Astrocyte (in vitro differentiated cells and primary cell): ENCODE measurements at places on chromosomes 7 and 10.
A peak's percentile ranks its signal among the peaks of the same experiment; 100 is the strongest.

- DNase-seq: peak; percentile 41
These were observed 271.7 kb downstream of the TCF7L2 start for GRCh38 chr10:113221756-113222168.

DNA sequence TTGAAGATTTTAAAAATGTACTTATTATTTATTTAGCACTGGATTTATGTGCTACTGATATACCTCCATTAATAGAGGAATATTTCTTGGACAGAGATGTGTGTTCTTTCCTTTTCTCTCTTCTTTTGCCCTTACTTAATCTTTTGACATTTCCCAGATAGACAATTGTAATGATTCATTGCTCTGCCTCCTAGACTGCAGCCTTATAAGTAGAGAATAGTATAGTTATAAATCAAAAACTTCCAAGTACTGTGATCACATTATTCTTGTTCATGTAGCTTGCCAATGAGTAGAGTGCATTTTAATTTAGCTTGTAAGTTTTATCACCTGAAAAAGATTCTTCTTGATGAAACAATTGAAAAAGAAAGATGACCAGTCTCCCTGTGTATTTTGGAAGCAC, 47.6 kb downstream of the CASD1 start:
- no peak for DNase-seq

- peak; percentile 52 for DNase-seq
These were observed 1.8 kb downstream of the TNRC18 start for GRCh38 chr7:5421714-5422395.

DNA sequence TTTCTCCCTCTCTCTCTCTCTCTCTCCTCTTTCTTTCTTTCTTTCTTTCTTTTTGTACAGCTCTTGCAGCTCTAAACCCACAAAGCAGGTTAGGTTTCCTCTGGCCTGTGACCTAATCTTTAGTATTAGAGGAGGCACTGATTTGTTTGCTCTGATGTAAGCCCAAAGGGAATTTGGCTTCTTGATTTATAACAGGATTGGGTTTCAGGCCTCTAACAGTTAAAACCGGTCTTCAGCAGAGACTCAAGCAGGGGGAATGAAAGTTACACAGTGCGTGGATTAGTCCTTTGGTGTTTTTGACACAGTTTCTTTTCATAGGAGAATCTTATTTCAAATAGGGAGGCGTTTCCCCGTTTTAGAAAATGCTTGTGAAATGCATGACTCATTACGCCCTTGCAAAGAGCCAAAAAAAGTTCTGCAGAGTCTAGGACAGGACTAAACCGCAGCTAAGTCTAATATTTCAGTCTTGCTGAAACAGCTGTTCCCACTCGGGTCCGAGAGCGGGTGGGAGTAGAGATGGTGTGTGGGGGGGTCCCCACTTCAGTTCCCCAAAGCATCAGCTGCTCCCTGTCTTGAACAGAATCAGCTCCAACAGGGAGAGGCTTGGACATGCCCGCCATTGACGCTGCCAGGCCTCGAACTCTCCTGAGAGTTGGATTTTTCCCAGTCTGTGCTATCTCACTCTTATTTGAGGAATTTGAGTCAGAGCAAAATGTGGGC, 296.5 kb upstream of the PITRM1 start:
- peak; percentile 96 for DNase-seq

DNA sequence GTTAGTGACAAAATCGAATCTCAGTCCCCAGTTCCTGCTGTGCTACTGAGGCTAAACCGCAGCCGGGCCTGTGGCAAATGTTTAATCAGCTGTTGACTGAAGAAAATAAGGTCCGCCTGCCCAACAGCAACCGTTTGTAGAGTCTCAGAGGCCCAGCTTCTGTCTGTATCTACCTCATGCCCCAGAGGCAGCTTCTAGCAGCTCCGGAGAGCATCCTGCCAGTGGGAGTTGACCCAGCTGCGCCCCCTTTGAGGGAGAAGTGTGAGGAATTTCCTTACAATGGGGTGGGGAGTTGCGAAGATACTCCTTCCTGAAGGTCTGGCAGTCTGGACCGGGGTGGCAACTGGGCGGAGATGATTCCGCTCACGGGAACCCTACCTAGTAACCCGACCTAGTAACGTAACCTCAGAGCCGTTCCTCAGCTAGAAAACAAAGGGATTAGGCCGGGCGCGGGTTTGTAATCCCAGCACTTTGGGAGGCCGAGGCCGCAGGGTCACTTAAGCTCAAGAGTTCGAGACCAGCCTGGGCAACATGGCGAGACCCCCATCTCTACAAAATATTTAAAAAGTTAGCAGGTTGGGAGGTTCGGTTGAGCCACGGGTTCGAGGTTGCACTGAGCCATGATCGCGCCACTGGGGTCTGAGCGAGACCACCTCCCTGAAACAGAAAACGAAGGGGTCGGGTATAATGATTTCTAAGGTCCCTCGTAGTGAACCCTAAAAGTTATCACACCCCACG, 846 bp upstream of the ZNF775 start:
- peak; percentile 73 for DNase-seq

DNA sequence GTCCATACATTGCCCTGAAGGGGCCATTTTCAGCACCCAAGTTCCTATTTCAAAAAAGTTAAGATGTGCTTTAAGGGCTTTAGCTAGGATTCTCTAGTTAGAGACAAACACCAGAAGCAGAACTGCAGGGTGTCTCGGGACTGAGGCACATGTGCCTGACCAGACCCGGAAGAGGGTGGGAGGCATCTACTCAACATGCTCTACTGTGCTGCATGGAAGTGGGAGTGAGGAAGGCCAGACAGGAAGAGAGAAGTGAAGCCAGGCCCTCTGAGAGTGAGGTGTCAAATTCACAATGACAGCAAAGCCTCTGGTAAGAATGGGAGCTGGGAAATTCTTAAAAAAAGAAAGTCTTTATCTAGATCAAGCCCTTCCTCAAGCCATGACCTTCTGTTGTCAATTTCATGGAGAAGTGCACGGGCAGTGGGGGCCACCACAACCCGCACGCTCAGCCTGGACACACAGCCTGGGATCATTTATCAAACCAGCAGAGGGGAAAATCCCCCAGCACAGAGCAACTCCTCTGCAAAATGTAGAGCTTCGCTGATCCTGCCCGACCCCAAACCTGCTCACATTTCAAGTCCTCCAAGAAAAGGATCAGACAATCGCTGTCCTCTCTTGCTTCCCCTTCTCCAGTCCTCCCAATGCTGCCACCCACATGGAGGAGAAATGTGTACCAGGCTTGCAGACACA, 38.7 kb downstream of the PLXNA4 start:
- DNase-seq: no peak

DNA sequence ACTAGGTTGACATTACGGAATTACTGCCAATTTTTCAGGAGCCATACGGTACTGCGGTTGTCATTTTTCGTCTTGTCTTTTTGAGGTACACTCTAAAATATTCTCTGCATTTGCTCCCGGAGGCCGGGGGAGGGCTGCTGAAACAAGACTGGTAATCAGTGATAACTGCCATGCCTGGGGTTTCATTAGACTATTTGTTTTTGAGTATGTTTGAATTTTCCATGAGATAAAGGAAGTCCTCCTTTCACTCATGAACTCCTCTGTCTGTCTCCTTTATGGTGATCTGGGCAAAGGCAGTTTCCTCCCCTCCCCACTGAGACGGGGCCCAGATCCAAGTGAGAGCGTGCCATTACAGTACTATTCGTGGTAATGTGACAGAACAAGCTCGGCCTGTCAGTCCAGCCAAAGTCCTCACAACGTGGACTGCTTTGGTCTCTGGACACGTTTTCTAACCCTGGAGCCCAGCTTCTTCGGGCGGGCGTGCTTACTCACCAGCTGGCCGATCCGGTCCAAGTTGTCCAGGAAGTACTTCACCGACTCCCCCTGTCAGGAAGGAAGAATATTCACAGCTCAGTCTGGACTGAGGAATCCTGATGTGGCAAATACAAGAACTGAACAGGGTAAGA, 45.1 kb downstream of the AMZ1 start:
- DNase-seq: peak; percentile 65

DNA sequence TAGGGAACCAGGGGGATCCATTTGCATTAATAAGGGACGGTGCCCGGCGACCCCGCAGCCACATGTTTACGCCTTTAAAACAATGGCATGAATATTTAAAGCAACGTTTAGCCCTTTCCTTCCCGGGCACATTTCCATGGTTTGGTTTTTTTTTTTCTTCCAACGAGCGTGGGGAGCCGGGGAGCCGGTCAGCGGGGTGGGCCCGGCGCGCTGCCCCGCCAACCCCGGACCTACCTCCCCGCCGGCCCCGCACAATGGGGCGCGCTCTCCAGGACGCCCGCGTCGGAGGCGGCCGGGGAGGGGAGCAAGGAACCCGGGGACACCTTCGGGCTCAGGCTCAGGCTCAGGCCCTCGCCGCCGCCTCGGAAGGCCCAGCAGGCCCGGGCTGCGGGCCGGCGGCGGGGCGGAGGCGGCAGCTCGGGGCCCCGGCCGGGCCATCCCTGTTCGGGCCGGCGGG, 1.0 kb downstream of the SEPHS1 start:
- DNase-seq: no peak

- no peak for DNase-seq
These were observed 316.0 kb downstream of the GFRA1 start for GRCh38 chr10:115957012-115957399.

GRCh38 chr7:50664461-50664922, 99.3 kb upstream of the DDC start:
- DNase-seq: peak; percentile 85

DNA sequence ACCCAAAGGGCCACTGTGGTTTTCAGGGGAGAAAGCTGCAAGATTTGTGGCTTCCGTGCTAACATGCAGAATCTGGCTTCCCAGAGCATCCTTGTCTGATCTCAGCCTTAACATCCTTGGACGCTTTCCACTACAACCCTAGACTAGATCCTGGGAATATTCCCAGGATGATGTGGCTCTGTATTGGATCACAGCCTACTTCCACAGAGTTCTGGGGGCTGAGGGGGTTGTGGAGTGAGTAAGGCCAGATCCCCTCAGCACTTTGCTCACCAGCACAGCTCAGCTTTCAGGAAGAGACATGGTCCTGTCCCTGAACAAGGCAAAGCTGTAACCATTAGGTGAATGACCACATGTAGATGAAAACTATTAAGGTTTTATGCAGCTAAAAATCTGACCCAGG, 241.3 kb upstream of the MYO3A start:
- DNase-seq: no peak

GRCh38 chr10:100291356-100291755, 4.9 kb upstream of the BLOC1S2 start:
- DNase-seq: no peak

- DNase-seq: no peak
These were observed 170.5 kb downstream of the C1GALT1 start for GRCh38 chr7:7352845-7353244.

- DNase-seq: no peak
These were observed 130.5 kb upstream of the UNC5B start for GRCh38 chr10:71081912-71082311.

DNA sequence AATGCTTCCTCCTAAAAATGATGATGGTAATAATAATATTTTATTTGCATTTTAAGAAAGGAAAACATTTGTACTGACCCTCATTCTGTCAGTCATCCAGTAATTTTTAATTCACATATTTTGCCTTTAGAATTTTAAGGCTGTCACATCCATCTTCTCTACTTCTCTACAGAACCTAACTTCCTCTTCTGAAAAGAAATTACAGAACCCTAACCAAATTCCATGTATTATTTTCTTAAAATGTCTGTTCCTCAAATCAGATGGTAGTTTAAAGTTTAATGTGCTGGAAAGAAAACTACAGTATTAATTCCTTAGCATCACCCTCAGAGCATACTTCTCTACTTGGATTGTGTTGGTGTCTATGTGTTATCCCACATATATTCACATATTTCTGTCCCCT, 9.0 kb downstream of the PIK3CG start:
- DNase-seq: no peak

DNA sequence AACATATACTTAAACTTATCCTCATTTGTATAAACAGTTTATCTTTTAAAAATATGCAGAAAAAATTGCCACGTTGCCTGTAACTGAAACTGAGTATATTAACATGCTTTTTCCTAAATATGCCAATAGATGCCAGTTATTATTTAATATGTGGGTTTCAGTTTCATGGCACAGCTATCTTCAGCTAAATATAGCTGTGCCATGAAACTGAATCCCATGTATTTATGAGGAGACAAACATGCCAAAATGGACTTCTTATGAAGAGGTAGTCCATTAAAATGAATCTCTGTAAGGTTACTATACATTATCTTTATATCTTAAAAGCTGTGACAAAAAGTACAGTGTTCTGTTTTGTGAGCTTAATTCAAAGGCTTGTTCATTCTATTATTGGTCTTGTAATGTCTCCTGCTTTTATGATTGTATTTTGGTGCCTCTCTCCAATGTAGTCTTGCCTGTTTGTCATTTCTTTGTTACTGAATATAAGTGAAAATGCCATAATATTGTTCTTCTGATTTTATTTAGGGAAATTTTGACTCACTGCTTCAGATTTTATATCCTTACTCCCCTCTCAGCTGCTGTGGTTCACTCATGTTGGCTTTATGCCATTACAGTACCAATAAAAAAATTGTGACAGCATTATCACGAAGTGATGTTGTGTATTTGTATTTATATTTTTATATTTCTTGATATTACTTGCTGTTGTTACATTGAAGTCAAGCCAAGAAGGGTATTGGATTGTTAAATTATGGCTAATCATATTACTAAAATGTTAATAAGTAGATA, 34.3 kb upstream of the CACNA2D1 start:
- DNase-seq: no peak

DNA sequence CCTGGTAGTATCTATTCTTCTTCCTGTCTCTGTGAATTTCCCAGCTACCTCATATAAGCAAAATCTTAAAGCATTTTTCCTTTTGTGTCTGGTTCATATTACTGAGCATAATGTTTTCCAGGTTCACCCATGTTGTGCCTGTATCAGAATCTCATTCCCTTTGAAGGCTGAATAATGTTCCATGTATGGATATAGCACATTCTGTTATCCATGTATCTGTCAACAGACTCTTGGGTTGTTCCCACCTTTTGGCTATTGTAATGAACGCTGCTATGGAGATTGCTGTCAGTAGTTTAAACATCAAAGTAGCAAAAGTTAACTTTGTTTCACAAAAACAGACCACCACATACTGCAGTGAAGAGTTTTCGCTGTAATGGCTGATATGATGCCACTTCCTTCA, 99.9 kb downstream of the NSUN6 start:
- no peak for DNase-seq

- no peak for DNase-seq
These were observed 35.5 kb downstream of the CLIP2 start for GRCh38 chr7:74324531-74325209.

- DNase-seq: no peak
These were observed 517 bp downstream of the ITGB1 start for GRCh38 chr10:32957341-32958084.

DNA sequence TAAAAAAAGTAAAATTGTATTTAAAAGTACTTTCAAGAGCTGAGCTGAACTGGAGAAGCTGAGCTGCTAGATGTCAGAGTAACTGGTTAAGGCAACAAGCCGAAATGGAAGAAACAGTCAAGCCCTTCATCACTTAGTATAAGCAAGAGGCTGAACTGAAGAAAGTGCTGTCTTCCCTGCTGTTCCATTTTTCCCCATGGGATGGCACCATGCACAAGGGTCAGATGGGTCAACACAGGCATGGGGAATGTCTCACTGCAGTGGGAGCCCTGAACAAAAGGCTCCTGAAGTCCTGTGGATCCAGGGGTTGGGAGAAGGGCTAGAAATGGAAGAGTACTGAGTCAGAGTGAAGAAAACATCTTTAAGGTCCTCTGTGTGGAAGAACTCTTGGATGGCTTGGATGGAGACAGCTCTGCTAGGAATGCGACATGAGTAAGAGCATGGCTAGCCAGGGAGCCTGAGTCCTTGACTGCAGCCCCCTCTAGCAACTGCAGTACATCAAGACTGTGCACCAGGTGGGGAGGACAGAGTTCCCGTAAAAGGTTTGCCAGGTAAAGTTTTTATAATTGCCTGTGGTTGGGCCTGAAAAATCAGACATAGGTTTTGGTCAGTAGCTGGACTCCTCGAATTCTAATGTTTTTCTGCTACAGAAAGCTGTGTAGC, 348.3 kb downstream of the GPR158 start:
- DNase-seq: peak; percentile 8
